ENCODE measurements at places on chromosomes 3 and 15. TPM values are rescaled to one million over a fixed set of nuclear protein-coding genes. Genes with fewer than 3 reads are reported as not detected.

GRCh38 chr3:17801131-17801530, 58.7 kb upstream of the TBC1D5 start:
- no peaks in the 10 kb centered on the region for H3K4me1 ChIP-seq
- H3K27ac ChIP-seq, result no peak overlapping the region
- no peaks in the 10 kb centered on the region for H3K36me3 ChIP-seq
- no peaks in the 10 kb centered on the region for H3K27me3 ChIP-seq
- DNase-seq, result no peak

DNA sequence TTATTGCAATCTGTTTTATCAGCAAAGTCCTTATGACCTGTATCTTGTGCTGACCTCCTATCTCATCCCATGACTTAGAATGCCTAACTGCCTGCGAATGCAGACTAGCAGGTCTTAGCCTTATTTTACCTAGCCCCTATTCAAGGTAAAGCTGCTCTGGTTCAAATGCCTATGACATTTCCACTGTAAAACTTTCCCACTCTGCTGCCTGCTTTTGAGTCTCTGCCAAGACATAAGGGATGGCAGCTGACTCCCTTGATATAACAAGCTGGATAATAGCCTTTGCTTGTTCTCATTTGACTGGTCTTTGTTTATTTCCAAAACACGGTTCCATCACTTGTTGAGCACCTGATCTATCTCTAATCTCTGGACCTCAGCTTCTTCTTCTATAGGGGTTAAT, 131.9 kb upstream of the STRIT1 start:
- H3K27ac ChIP-seq, result no peak overlapping the region
- no peak overlapping the region for H3K4me3 ChIP-seq
- DNase-seq, result no peak
- H3K36me3 ChIP-seq, result 0 out of 2 replicates have a peak, but pooled peaks cover 16% of the 10 kb centered on the region
- H3K4me1 ChIP-seq, result peaks cover 35% of the 10 kb centered on the region

DNA sequence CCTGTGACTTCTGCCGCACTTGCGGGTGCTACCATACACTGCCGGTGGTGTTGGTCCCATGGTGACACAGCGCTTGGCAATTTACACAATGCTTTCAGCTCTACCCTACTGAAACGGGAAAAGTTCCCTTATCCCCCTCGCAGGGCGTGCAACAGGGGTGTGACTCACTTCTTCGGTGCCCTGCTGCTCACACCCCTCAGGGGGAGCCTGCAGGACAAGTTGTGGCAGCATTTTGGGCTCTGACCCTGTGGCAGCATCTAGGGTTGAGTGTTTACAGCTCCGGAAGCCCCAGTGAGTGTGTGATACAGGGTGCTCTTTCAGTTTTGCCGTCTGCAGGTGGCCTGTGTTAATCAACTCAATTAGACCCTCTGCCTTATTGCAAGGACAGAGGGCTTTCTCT, 324.7 kb upstream of the RGMA start:
- H3K27me3 ChIP-seq, result no peaks in the 10 kb centered on the region
- no peak overlapping the region for H3K27ac ChIP-seq
- no peaks in the 10 kb centered on the region for H3K36me3 ChIP-seq
- H3K4me3 ChIP-seq, result no peak overlapping the region
- H3K4me1 ChIP-seq, result no peaks in the 10 kb centered on the region

DNA sequence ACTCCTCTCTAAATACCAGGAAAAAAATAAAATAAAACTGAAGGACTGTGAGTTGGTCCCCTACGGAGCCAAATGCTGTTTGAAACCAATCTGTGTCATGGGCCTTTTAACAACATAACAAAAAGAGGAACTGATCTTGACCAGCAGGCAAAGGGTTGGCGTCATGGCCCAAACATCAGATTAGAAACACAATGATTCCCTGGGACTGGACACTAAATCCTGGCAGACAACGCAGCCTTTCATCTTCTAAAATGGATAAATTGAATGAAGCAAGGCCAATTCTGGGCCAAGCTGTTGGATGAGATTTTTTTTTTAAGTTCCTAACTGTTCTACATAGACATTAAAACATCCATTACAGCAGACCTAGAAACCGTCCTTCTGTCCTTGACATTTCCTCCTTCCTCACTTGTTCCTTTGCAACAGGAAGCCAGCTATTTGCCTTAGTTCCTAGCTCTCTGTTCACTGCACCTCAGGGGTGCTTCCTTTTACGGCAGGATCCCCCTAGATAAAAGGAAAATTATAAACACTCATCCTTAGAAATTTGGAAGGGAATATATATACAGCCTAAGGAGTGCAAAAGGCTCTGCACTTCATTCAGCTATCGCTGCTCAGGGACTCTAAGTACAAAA, 21.6 kb upstream of the TAFA4 start:
- peaks cover 10% of the 10 kb centered on the region for H3K4me1 ChIP-seq
- H3K27ac ChIP-seq, result no peak overlapping the region
- no peak for DNase-seq

GRCh38 chr3:175224051-175224450, 364.9 kb downstream of the NAALADL2 start:
- H3K4me1 ChIP-seq, result no peaks in the 10 kb centered on the region
- H3K27ac ChIP-seq, result no peak overlapping the region
- no peaks in the 10 kb centered on the region for H3K27me3 ChIP-seq

GRCh38 chr15:62052713-62053112, 7.5 kb downstream of the VPS13C start:
- DNase-seq, result no peak

DNA sequence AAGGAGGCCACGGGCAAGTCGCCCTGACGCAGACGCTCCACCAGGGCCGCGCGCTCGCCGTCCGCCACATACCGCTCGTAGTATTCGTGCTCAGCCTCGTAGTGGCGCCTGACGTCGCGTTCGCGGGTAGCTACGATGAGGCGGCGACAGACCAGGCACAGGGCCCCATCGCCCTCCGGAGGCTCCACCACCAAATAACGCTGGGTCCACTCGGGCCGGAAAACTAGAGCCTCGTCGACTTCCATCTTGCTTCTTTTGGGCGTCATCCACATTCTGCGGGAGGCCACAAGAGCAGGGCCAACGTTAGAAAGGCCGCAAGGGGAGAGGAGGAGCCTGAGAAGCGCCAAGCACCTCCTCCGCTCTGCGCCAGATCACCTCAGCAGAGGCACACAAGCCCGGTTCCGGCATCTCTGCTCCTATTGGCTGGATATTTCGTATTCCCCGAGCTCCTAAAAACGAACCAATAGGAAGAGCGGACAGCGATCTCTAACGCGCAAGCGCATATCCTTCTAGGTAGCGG, at the start of gene EPM2AIP1:
TSS of gene EPM2AIP1 (minus strand) at position 326 of the 520 bp plus-strand sequence. CDS start at position 272, 54 bp downstream.
- no peaks in the 10 kb centered on the region for H3K27me3 ChIP-seq
- peaks cover 37% of the 10 kb centered on the region for H3K4me1 ChIP-seq
- peak within 1 kb of the TSS; percentile 83 for H3K4me3 ChIP-seq
- DNase-seq, result peak; percentile 100
- peaks cover 15% of the 10 kb centered on the region for H3K36me3 ChIP-seq

GRCh38 chr3:100114413-100115030, at the start of gene FILIP1L:
Gene FILIP1L, minus strand, starts transcription at chr3:100114501.
- DNase-seq, result no peak
- no peak within 1 kb of the TSS for H3K27ac ChIP-seq
- H3K4me1 ChIP-seq, result no peaks in the 10 kb centered on the region
- H3K27me3 ChIP-seq, result no peaks in the 10 kb centered on the region

Gene KLHL40
- total RNA-seq, result not detected
